ENCODE measurements at places on chromosomes 3 and 15. TPM values are rescaled to one million over a fixed set of nuclear protein-coding genes. Genes with fewer than 3 reads are reported as not detected.

- no peaks in the 10 kb centered on the region for H3K4me1 ChIP-seq
- no peak overlapping the region for H3K4me3 ChIP-seq
- H3K27ac ChIP-seq = no peak overlapping the region
- H3K36me3 ChIP-seq = no peaks in the 10 kb centered on the region
Measured at GRCh38 chr3:174547801-174548435, 311.2 kb upstream of the NAALADL2 start.

SMCO1 gene
- not detected for total RNA-seq

DNA sequence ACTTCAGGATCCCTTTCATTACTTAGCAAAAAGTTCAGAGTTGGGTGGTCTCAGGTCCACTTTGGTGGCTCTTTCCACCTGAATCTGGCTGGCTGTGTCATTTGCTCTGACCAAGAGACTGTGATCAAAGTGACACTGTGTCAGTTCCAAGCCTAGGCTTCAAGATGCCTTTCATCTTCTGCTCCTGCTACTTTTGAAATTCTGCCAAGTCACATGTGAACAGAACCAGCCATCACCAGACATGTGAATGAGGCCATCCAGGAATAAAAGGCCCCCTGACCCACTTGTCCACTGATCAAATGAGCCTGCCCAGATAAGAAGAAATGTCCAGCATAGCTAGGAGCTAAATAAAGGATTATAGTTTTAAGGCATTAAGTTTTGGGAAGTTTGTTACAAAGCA lies 132.2 kb downstream of the OSBPL10 start:
- no peak overlapping the region for H3K27ac ChIP-seq
- no peaks in the 10 kb centered on the region for H3K36me3 ChIP-seq
- H3K27me3 ChIP-seq = no peaks in the 10 kb centered on the region
- H3K4me1 ChIP-seq = no peaks in the 10 kb centered on the region

DNA sequence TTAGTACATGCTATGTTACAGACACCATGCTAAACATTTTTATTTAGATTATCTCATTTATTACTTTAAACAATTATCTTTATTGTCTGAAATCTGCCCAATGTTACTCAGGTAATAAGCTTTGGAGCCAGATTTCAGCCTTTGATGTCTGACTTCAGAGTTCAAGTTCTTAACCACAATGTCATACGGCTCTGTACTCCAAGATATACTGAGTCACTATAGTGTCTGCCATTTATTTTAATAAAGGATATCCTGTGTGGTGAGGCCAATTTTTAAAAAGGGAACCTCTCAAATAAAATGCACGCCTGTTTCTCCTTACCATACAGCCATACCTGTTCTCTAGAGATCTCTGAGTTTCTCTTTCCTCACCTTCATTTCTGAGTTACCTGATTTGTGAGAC lies 193.1 kb downstream of the EPHA3 start:
- no peak for DNase-seq
- H3K36me3 ChIP-seq = no peaks in the 10 kb centered on the region
- H3K27ac ChIP-seq = no peak overlapping the region
- H3K27me3 ChIP-seq = no peaks in the 10 kb centered on the region

GRCh38 chr15:60957111-60957510 lies 272.0 kb downstream of the RORA start:
- no peaks in the 10 kb centered on the region for H3K27me3 ChIP-seq
- no peaks in the 10 kb centered on the region for H3K4me1 ChIP-seq
- H3K36me3 ChIP-seq = no peaks in the 10 kb centered on the region
- no peak overlapping the region for H3K27ac ChIP-seq
- DNase-seq = no peak
- no peak overlapping the region for H3K4me3 ChIP-seq

HTR3D gene
- total RNA-seq = not detected

ALDH1L1 gene
- 0.46 TPM for total RNA-seq

C3orf70 gene
- total RNA-seq = 0.05 TPM

DNA sequence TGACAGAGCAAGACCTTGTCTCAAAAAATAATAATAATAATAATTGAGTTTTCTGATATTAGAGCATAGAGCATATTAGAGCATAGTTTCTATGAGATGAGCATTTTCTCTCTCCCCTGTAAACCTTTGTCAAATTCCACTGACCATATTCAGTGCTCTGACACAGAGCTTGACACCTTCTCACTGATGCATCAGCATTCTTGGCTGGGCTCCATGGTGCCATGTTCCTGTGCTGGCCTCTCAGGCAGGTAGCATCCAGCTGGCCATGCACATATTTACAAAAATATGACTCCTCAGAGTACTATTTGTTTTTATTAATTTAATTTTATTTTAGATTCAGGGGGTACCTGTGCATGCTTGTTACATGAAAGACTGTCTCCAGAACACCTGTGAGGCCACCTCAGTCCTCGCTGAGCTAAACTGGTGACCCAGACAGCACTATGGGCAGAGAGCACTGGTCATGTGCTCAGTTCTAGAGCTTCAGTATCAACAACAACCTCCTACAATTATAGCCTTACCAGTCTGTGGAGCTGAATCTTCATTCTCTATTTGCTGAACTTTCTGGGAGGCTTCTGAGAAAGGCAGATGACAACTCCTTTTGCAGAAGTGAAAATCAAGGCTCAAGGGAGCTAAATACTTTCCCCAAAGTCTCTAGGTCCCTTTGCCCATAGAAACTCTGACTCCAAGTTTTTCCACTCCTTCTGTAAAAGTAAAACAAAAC lies 21.6 kb upstream of the SLC28A2 start:
- DNase-seq = no peak
- H3K27ac ChIP-seq = no peak overlapping the region
- H3K4me3 ChIP-seq = no peak overlapping the region
- no peaks in the 10 kb centered on the region for H3K27me3 ChIP-seq

DNA sequence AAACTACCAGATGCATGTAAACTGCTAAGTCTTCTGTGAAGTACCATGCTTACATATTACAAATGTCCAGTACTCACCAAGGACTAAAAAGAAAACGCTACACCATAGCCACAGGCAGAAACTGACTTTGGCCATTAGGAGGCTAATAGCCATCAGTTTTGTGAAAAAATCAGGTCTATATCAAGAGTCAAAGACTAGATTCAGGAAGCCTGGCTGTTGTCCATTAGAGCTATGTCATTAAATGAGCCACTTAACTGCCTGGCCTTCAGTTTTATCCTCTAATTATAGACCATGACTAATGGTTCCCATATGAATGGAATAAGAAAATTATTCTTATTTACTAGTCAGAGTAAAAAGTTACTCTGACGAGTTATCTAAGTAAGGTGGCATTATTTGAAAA lies 144.1 kb downstream of the VPS13C start:
- no peak overlapping the region for H3K4me3 ChIP-seq
- no peak for DNase-seq
- no peaks in the 10 kb centered on the region for H3K27me3 ChIP-seq
- no peaks in the 10 kb centered on the region for H3K4me1 ChIP-seq
- peaks cover 1% of the 10 kb centered on the region for H3K36me3 ChIP-seq
- no peak overlapping the region for H3K27ac ChIP-seq

GRCh38 chr15:27250223-27250622 lies 279.2 kb downstream of the GABRG3 start:
- H3K27ac ChIP-seq = no peak overlapping the region
- no peak for DNase-seq
- no peaks in the 10 kb centered on the region for H3K27me3 ChIP-seq

DNA sequence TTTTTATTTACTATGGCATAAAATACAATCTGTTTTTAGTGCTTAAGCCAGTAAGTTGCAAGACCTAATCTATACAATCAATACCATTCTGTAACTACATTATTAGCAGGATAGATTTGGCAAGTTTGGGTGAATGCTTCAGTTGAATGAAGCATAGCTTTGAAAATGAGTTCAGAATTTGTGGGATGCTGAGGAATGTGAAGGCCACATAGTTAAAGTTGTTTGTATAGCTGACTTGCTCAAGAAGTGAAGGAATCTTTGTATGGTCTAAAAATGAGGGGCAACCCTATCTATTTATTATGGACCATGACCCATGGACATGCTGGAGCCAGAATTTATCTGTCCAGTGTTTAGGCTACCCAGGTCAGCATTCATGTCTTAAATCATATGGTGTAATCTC lies 58.5 kb downstream of the CRYBG3 start:
- H3K4me3 ChIP-seq = no peak overlapping the region
- no peak overlapping the region for H3K27ac ChIP-seq
- no peaks in the 10 kb centered on the region for H3K36me3 ChIP-seq
- DNase-seq = no peak
- no peaks in the 10 kb centered on the region for H3K4me1 ChIP-seq

WNT7A gene
- total RNA-seq = 0.08 TPM

XIRP1 gene
- 0.40 TPM for total RNA-seq

DNA sequence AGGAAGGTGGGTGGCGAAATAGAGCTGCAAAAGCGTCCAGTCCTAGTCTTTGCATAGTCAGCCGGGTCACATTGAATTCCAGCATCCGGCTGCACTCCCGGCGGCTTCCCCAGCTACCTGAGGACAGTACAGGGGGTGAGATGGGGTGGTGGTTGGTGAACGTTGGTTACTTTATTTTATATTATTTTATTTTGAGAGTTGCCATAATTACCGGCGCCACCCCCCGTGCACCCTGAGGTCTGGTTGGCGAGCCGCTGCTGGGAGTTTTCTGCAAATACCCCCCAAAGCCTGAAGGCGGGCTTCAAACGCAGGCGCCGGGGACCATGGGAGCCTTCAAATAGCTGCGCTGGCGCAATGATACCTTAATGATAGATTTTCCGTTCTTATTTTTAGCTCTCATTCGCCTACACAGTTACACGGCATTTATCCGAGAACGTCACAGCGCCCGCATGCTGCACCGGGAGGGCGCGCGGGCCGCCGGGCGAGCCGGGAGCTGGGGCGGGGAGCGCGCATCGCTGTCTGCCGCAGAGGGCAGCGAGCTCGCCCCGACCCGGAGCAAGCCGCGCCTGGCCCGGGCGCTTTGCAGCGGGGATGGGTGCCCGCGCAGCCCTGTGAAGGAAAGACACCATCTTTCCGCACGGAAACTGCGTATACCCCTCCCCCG lies 756 bp upstream of the RASGRF1 start:
- H3K4me1 ChIP-seq = no peaks in the 10 kb centered on the region
- no peak for DNase-seq
- no peak overlapping the region for H3K27ac ChIP-seq
- H3K36me3 ChIP-seq = no peaks in the 10 kb centered on the region

Measured in GM12878 (cell line).